Thoracic aorta (tissue), 2 donors: ENCODE measurements at places on chromosomes 3 and 15. TPM values are rescaled to one million over a fixed set of nuclear protein-coding genes. Genes with fewer than 3 reads are reported as not detected.

Gene SLC38A3
- not detected for total RNA-seq

Gene GOLGA8J
- 0.81 TPM for total RNA-seq

Gene TMEM40
- total RNA-seq: not detected

Gene LDHAL6B
- total RNA-seq: not detected

Gene RETNLB
- total RNA-seq: not detected

DNA sequence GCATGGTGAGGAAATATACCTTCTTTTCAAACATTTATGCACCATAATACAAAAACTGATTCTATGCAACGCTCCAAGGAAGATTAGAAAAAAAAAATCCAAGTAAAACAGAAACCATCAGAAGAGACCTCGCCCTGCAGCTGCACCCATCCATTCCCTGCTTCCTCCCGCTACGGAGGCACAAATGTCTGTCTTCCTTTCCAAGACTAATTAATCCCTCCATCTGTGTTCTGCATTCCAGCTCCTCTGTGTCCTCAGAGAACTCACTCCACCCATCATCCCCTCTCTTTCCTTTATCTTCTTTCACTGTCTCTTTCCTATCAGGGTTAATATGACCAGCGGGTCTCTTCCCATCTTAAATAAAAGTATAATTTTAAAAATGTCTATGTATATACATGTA is 196.1 kb downstream of the ADAMTSL3 start:
- no peak overlapping the region for H3K27ac ChIP-seq
- no peak overlapping the region for H3K4me3 ChIP-seq
- DNase-seq: no peak
- no peaks in the 10 kb centered on the region for H3K36me3 ChIP-seq
- H3K27me3 ChIP-seq: no peaks in the 10 kb centered on the region
- peaks cover 27% of the 10 kb centered on the region for H3K4me1 ChIP-seq

DNA sequence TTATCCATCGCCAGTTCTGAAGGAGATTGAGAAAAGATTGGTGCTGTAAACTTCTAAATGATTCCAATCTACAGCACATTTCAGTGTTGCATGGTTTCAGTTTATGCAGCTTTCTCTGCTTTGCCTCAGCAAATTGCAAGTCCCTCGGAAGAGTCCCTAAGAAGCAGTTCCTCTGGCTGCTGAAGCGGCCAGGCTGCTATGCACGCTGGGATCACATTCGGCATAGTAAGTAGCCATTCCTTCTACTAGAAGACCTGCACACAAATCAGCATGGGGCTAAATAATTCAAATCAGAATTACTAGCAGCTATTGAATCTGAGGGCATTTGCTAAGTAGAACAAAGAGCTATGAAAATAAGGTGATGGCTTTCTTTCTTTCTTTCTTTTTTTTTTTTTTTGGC is 769.5 kb downstream of the AGBL1 start:
- no peak for DNase-seq
- H3K27me3 ChIP-seq: no peaks in the 10 kb centered on the region
- H3K36me3 ChIP-seq: no peaks in the 10 kb centered on the region
- no peak overlapping the region for H3K27ac ChIP-seq

GRCh38 chr3:196652961-196653795 is 13.7 kb downstream of the NRROS start:
- H3K4me3 ChIP-seq: no peak overlapping the region
- no peak overlapping the region for H3K27ac ChIP-seq
- H3K4me1 ChIP-seq: no peaks in the 10 kb centered on the region
- no peak for DNase-seq
- H3K27me3 ChIP-seq: no peaks in the 10 kb centered on the region
- no peaks in the 10 kb centered on the region for H3K36me3 ChIP-seq

GRCh38 chr3:32977861-32978260 is 26.4 kb downstream of the CCR4 start:
- no peaks in the 10 kb centered on the region for H3K36me3 ChIP-seq
- no peaks in the 10 kb centered on the region for H3K27me3 ChIP-seq
- DNase-seq: no peak
- H3K4me1 ChIP-seq: no peaks in the 10 kb centered on the region
- no peak overlapping the region for H3K4me3 ChIP-seq
- H3K27ac ChIP-seq: no peak overlapping the region

DNA sequence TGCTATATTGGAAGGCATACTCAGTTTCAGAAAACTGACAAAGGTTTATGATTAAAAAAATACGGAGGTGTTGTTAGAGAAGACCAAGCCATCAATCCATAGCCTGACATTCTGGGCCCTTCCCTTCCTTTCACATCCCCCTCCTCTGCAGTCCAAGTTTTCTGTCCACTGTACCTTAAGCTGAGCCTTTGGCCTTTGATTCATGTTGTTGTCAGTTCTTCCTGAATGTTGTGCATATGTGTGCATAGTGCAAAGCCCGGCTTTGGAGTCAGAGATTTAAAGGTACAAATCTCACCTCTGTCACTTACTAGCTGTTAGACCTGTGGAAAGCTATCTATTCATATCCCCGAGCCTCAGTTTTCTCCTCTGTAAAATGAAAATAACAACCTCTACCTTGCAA is 104.9 kb upstream of the AGBL1 start:
- no peaks in the 10 kb centered on the region for H3K27me3 ChIP-seq
- DNase-seq: no peak
- H3K36me3 ChIP-seq: no peaks in the 10 kb centered on the region
- no peaks in the 10 kb centered on the region for H3K4me1 ChIP-seq
- no peak overlapping the region for H3K27ac ChIP-seq

DNA sequence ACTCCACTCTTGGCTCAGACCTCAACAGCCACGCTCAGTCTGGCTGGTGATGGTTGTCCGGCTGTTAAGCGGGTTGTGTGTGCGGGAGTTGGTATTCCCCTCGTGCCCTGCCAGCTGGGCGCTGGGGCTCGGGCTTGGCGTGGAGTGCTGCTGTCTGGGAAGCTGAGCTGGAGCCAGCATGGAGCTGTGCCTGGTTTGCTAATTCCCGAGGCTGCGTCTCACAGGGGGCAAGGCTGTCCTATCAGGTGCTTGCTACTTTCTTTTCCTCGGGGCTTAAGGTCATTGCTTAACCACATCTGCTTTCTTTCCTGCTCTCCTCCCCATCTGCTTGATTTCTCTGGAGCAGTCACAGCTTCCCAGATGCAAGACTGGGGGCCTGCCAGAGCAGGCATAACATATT is 29.9 kb downstream of the PDIA5 start:
- H3K4me1 ChIP-seq: peaks cover 46% of the 10 kb centered on the region
- no peak overlapping the region for H3K27ac ChIP-seq
- H3K27me3 ChIP-seq: no peaks in the 10 kb centered on the region
- DNase-seq: no peak
